ENCODE measurements at places on chromosomes 11 and 22. TPM values are rescaled to one million over a fixed set of nuclear protein-coding genes. Genes with fewer than 3 reads are reported as not detected.
A peak's percentile ranks its signal among the peaks of the same experiment; 100 is the strongest.

- no peak for DNase-seq
These were observed 75.8 kb upstream of the PLET1 start for GRCh38 chr11:112336356-112336886.

DNA sequence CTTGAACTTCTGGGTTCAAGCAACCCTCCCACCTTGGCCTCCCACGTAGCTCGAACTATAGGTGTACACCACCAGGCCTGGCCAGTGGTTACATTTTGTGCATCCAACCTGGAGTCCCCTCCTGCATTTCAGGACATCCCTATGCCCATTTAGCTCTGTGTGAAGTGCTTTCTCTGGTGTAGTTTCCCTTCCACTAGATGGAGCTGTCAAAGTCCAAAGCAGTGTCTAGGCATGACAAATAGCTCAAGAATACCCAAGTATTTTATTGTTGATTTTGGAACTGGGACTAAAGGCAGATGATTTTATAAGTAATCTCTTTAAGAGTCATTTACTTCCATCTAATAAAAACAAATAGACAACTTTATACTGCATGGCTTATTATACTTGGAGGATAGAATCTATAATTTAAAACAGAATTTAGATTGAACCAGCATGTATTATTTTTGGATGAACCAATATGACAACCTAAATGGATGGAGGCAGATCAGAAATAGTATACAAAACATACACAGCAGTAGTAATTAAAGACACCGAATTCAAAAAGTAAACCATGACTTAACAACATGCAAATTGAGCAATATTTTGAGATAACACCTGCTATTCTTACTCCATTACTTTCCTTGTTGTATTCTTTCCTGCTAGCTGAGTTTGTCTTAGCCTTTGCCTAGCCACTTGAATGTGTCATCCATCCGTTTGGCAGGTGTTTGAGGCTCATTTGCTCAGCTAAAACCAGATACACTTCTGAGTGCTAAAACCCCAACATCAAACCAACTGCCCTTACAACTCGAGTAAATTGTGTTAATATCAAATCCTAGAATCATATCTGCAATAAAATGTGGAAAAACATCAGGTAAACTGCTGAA lies 37.7 kb downstream of the EIF4ENIF1 start:
- DNase-seq: peak; percentile 7

MIOX gene
- total RNA-seq: not detected

- no peak for DNase-seq
These were observed 19.5 kb downstream of the TSPAN4 start for GRCh38 chr11:862081-862661.
